Activated CD4-positive, alpha-beta T cell treated with anti-CD3 and anti-CD28 coated beads, Interleukin-2, amount 10 ng/mL, durations not matched to agents 7 days and 5 days (primary cell): ENCODE measurements at places on chromosomes 16 and 17. TPM values are rescaled to one million over a fixed set of nuclear protein-coding genes. Genes with fewer than 3 reads are reported as not detected.

Gene CCDC40
- not detected for total RNA-seq

Gene EIF5A
- 502 TPM for total RNA-seq

Gene AGRP
- total RNA-seq = not detected

Gene CCL23
- total RNA-seq = not detected

Gene SPATA22
- total RNA-seq = 0.81 TPM

Gene SLC2A4
- total RNA-seq = not detected

Gene TBC1D3D
- total RNA-seq = 8.8 TPM

Gene PCTP
- total RNA-seq = 6.5 TPM

Gene MED1
- total RNA-seq = 55.8 TPM

Gene SPECC1
- 4.9 TPM for total RNA-seq

DNA sequence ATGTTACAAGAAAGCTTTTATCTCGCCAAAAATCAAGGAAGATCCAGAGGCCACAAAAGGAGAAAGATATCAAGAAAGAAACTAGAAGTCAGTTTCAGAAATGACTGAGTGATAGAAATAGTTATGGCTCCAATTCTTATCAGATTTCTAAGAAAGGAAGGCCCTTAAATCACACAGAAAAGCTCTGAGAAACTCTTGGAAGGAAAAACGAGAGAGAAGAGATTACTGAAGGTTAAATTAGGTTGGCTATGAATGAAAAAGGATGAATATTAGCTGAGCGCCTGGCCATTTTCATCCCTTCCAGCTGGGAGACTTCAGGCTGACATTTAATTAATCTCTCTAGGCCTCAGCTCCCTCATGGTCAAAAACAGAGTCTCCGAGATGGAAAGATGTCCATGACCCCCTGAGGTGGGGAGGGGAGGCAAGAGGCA lies 72.3 kb downstream of the CYTH1 start:
- no peak for DNase-seq

GRCh38 chr17:44065668-44066203 lies 735 bp downstream of the LSM12 start:
- no peak for DNase-seq

- no peak for DNase-seq
Observed at GRCh38 chr17:70190959-70191805, 21.9 kb downstream of the KCNJ2 start.

DNA sequence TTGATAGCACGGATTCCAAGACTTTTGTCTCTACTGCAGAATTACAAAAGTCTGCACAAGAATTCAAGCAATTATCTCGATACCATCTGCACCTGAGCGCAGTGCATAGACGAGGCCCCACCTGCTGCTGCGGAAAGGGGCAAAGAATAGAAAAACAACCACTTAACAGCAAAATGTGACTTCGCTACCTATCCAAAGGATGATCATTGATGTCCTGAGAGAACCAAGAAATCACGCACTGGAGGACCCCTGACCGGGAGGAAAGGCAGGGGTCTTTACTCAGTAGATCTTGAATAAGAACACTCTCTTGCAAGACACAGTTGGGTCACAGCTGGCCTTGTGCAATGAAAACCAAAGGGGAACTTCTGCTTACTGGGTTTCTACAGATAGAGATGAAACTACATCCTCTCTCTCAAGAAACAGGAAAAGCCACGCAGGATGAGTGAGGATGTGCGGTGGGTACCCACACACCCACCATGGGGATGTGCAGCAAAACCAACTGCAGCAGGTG lies 147.4 kb upstream of the RPH3AL start:
- DNase-seq = peak; percentile 57

DNA sequence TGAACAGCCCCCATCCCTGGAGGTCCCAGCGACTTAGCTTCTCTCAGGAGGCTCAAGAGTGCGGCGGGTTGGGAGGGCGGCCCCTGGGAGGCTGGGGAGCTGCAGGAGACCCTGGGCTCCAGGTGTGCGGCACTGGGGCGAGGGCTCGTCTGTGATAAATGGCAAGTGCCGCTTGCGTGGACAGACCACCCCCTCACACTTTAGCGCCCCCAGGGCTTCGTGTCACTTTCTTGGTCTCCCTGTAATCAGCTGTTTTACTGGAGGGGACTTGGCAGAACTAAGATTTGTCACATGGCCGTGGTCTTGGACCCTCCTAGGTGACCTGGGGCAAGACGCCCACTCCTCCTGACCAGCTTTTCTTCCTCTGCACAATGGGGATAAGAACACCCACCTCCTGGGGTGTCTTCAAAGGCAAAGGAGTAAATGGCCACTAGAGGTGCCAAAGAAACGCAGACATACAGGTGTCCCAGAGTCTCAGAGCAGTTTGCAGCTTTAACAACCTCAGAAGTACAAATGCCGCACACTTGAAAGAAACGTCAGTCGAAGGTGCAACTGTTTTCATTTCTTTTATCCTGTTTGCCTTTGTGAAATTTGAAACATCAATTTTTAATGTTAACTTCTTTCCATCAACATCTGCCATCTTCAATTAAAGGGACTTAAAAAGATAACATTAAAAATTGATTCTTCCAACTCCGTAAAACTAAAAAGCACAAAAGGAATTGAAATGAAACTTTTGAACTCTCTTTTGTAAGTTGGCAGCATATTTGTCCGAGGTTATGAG lies 946 bp downstream of the OSGIN1 start:
- peak; percentile 47 for DNase-seq

- DNase-seq = no peak
Observed at GRCh38 chr17:40366076-40366860, 1.7 kb upstream of the GJD3 start.

DNA sequence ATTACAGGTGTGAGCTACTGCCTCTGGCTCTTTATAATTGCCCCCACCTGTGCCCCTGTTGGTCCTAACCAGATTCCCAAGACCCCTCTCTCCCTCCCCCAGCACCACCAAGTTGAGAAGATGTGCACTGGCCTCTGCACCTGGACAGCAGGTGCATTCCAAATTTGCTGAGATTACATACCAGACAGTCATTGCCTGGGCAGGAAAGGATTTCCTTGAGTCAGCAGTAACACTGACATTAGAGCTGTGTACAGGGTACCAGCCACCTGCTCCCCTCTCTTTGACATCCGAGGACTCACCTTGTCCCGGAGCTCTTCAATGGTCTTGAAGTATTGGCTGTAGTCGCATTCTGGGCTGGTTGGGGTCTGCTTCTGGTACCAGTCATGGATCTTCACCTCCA lies 659 bp downstream of the KRT15 start:
- no peak for DNase-seq

DNA sequence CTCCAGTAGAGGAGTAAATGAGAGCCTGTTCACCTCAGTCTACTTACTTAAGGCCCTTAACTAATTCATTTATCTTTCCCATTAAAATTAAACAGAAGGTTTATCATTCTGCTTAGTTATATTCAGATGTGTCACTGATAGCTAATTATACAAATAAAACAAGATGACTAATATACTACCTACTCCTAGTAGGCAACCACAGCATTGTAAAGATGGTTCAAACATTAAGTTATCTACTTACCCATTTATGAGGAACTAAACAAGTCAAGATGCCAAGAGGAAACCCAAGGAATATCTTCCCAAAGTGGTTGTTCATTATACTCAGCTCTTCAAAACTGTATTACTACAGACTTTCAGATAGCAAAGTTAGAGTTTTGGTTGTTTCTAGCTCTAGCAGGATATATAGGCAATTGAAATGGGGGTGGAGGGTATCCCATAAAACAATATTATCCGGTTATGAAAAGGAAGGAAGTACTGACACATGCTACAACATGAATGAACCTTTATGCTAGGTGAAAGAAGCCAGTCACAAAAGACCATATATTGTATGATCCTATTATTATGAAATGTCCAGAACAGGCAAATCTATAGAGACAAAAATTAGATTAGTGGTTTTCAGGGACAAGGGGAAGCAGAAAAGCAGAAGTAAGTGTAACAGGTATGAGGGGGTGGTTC lies 56.5 kb downstream of the SPAG9 start:
- no peak for DNase-seq

- DNase-seq = no peak
Observed at GRCh38 chr16:7992616-7993015, 597.7 kb downstream of the TMEM114 start.

- DNase-seq = peak; percentile 43
Observed at GRCh38 chr17:39573447-39574298, 34.0 kb downstream of the NEUROD2 start.

DNA sequence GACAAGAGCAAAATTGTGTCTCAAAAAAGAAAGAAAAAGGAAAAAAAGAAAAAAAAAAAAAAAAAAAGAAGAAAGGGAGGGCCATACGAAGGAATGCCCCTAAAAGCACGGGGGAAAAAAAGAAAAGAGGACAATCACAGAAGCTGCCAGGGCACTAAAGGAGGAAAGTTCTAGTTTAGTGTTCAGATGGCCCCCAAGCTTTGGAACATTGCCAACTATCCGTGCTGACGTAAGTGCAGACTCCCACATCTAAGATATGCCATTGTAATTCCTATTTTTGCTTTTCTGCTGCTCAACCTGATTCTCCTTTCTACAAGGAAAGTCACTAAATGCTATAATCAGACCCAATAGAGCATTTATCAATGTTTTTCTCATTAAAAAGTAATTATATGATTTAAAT lies 842.1 kb downstream of the KCNJ2 start:
- DNase-seq = no peak

DNA sequence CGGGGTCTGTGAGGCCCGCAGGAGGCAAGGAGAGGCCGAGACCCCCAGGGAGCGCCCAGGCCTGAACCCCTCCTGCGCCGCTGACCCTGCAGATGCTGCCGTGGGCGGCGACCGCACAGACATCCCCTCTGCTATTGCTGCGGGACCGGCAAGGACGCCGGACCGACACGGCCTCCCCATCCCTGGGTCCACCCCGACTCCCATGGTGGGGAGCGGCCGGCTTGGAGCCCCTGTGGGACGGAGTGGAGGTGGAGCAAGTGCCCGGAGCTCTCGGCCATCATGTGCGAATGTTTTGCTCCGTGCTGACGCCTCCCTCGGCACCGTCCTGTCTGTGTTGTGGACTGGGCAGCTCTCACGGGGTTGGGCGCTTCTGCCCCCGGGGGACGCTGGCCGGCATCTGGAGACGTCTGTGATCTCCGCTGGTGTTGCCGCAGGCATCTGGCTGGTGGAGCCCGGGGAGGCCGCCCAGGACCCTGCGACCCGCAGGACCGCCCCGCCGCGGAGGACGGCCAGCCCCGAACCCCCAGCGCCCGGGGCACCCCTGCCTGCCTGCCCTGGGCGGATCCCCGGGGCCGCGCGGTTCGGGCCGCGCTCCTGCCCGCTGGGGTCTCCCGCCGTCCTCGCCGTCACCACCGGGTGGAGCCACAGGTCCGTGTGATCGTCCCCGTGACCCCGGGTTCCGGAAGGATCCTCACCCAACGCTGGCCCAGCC lies 12.8 kb upstream of the GNG13 start:
- peak; percentile 39 for DNase-seq
